Panc1 (cell line): ENCODE measurements at places on chromosomes 6 and 20.

DNA sequence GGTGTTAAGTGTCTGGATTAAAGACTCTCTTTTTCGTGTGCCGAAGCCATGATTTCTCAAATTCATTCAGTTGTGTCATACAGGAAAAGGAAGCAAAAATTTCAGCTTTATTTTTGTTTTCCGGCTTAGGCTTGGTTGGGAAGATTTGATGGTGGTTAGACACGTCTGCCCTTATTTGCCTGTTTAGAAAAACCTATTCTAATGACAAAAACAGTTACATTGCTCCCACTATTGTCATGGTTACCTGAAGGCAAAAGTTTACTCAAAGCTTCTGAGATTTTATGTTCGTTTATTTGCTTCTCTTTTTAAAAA, 982 bp downstream of the DNAJC5 start:
- no peak for DNase-seq

GRCh38 chr6:160462551-160463109, 114.5 kb downstream of the SLC22A3 start:
- DNase-seq = no peak

- DNase-seq = no peak
Measured at GRCh38 chr6:72287801-72288200, 334.1 kb upstream of the KCNQ5 start.

DNA sequence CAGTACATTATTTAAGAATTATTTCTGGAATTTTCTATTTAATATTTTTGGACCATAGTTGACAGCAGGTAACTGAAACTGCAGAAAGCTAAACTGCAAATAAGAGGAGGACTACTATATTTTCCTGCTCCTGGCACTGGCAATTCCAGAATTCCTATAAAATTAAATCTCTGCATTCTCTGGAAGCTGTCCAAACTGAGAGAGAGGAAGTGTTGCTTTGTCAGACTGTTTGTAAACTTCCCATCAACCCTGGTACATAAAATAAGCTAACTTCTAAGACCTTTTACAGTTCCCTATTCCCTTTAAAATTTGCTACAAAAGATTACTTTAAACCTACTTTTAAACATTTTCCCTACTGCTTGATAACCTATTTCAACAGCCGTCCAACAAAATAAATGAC, 196.1 kb upstream of the RUNX2 start:
- no peak for DNase-seq

- DNase-seq = no peak
Measured at GRCh38 chr20:3990716-3991115, 24.6 kb downstream of the RNF24 start.

- DNase-seq = no peak
Measured at GRCh38 chr6:149064001-149064659, 253.4 kb upstream of the TAB2 start.

GRCh38 chr6:28311139-28311823, 24.7 kb downstream of the ZSCAN31 start:
- DNase-seq = no peak

DNA sequence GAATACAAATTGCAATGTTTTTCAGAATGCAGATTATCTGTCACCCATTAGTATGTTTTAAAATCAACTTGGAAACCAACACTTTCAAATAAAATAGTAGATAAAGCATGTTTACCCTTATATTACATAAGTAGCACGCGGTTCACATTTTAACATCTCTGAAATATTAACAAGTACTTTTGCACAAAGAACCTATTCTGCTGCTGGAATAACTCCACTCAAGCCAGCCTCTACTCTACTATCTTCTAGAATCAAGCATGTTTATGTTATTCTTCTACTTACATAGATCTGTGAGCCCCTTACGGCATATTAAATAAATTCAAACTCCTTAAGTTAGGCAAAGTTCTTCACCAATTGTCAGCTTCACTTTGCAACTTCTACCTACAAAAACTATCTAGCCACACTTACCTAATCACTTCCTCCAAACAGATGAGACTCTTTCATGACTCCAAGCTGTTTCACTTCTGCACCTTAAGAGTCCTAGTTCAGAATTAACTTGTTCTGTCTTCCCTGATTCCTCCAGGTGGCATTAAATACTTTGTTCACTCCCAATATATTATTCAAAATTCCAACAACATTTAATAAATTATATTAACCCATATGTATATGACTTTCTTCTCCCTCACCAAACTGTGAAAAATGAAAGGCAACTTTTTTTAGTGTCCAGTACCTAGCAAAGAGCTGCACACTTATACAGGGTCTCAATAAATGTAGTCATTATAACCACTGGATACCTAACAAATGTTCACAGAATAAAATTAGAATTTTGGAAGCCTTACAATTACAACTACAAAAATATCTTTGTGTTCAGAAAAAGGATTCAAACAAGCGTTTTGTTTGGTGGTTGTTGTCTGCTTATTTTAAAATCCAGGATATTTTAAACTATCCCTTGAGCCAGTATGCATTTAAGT, 12.1 kb downstream of the CEP85L start:
- DNase-seq = no peak

- peak; percentile 68 for DNase-seq
Measured at GRCh38 chr6:43170417-43170930, 595 bp upstream of the SRF start.

DNA sequence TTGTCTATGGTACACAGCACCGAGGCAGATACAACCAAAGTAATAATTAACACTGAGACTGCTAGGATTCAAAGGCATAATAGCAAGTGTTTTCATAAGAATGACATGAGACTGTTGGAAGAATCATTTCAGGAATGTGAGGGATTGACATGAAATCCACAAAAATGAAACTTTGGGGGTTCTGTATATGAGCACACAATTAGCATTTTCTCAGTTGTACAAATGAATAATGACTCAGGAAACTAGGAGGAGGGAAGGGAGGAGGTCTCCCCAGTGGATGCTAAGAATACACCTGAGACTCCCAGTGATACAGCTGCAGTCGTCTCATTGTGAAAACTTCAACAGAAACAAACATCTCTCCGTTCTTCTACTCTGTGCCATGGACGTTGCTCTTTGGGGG, 428.4 kb upstream of the PLCB4 start:
- no peak for DNase-seq

GRCh38 chr20:38893056-38893564, 33.1 kb upstream of the FAM83D start:
- no peak for DNase-seq

DNA sequence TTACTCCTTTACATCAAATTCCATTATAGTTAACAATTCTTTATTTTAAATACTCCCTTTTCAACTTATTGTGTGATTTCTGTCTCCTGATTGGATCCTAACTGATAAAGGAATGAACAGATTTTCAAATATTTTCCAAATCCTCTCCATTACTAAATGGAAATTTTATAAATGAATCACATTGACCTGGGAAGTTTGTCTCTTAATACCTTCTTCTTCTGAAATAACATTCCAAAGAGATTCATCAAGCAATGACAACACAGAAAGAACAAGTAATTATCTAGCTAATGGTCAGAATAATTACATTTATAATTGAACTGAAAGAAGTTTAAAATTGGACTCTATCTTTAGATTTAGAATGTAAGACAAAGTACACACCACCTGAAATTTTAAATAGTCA, 515.4 kb upstream of the PTCHD4 start:
- no peak for DNase-seq

- DNase-seq = no peak
Measured at GRCh38 chr20:11205769-11206362, 532.1 kb upstream of the JAG1 start.

DNA sequence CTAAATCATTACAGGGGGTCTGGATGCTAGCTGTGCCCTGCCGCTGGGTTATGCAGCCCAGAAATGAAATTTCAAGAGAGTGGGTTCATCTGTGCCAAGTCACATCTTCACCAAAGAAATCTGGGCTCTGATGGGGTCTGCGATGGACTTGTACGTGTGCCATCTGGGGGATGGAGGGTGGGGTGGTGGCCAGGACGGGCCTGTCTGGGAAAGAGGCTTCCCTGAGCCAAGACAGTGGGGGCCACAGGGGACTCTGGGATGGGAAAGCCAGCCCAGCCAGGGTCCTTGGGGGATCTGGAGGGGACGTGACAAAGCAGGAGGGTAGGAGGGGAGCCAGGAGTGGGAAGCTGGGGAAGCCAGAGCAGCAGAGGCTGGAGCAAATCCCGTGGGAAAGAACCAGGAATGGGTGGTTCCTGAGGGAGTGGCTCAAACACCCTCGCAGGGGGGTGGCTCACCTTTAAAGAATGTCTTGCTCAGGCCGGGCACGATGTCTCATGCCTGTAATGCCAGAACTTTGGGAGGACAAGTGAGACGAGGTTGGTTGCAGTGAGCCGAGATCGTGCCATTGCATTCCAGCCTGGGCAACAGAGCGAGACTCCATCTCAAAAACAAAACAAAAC, 36.3 kb upstream of the SULF2 start:
- DNase-seq = no peak

- DNase-seq = no peak
Measured at GRCh38 chr6:15427331-15428070, 181.6 kb downstream of the JARID2 start.

DNA sequence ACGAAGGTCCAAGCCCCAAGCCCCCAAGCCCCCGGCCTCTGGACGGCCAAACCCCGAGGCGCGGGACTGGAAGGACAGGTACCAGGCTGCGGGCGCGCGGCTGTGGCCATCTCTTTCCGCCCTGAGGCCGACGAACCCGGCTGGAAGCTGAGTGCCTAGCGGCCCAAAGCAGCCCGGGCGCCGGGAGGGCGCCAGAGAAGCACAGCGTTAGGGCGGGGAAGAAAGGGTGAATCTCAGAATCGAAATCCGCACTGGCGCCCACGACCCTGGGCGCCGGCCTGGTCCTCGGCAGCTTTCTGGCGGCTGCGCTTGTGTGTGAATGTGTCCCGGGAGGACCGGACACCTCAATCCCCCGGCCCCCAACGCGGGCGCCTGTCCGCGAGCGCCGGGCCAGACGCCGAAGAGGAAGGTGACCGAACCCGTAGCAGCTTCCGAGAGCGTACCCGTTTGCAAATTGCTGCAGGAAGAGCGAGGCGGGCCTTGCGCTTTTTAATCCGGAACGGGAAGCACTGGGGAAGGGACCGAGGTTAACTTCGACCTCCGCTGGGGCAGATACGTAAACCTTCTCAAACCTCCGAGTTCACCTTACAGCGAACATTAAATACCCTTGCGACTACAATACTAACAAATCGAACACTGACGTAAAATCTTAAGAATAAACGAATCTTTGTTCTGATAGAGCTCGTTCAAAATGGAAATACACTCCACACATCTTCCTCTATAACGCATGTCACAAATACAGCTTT, 2.9 kb downstream of the NRN1 start:
- DNase-seq = no peak

DNA sequence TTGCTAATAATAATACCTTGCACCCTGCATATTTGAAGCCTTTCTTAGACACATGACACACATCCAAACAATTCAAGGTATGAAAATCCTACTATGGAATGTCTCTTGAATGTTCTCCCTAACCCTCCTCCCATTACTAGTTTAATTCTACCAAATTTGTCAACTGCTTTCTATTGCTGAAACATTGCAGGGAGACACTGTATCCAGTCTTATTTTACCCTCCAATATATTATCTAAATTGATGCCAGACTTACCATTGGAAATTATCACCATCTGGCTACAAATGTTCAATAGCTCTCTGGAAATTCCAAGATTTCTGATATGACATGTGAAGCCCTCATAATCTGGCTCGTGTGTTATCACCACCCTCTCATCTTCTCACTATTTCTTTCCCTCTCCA, 1027.3 kb upstream of the CITED2 start:
- DNase-seq = no peak
